ENCODE measurements at places on chromosomes 3 and 15.
A peak's percentile ranks its signal among the peaks of the same experiment; 100 is the strongest.

DNA sequence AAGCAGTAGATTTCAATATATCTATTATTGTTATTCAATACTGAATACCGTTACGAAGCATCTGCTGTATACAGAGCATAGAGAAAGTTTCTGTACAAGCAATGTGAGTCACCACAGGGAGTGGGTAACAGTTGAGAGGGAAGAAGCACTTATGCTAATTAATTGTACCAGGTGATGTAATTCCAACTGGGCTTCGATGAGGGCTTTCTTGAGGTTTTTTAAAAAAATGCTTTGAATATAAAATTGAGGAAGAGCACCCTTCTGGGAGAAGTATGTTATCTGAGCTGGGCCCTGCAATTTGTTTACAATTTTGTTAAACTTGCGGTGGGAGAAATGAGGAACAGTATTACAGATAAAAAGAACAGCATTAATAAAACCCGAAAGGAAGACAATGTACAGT is 197.9 kb downstream of the TPRG1 start:
- no peak for DNase-seq

- peak; percentile 35 for DNase-seq
Measured at GRCh38 chr3:46860017-46860809, 3.0 kb downstream of the MYL3 start.

- DNase-seq: no peak
Measured at GRCh38 chr3:171113716-171114115, 87.2 kb upstream of the SLC2A2 start.

DNA sequence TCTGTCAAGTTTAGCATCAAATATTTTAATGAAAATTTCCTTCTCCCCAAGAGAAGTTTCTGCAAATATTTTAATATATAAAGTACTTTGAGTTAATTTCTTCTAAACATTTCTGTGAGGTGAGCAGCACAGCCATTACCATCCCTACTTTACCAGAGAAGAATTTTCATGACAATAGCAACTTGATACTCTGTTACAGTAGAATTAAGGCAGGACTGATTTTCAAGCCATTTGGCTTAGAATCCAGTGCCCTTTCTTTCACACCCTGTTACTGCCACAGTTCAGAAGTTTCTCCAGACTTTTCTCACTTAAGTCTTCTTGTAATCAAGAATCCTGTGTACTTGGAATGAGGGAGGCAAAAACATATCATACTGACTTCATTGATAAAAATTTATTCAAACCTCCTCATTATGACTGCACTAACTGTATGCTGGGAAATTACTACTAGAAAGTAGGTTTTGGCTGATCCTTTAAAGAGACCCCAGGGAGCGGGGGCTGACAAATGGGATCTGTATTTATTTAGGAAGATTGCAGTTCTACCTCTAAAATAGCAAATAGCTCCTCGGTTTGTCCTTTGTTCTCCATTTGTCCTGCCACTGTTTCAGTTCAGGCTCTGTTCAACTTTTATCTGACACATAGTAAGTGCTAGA is 557.0 kb upstream of the SGO1 start:
- no peak for DNase-seq

- no peak for DNase-seq
Measured at GRCh38 chr3:143812481-143812880, 35.8 kb downstream of the SLC9A9 start.

- no peak for DNase-seq
Measured at GRCh38 chr3:24240306-24240705, 254.3 kb downstream of the THRB start.

DNA sequence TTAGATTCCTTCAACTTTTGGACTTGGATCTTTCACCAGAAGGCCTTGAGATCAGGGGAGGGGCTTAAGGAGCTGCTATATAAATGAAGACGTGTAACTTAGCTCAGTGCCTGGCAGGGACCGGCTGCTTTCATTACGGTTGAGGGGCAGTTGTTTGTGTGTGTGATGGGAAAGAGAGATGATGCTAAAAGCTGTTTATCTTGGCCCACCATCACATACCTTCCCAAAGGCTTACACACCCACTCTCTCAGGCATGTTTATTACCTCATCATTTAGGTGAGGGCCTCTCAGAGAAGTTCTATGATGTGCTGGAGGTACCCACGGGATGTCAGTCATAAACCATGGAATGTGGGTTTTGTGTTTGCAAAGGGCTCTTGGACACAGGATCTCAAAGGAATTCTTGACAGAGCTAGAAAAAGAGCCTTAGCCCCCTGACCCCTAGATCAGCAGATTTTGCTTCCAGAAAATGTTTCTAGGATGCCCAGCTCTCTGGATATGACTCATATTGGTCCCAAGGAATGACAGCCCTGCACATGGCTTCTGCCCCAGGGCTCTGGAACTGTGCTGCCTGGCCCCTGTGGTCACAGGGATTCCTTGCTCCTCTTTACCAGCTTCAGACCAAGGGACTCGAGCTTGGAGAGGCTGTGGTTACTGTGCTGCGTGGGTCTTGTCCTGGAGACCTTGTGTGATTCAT is 15.9 kb upstream of the SMAD3 start:
- DNase-seq: no peak

DNA sequence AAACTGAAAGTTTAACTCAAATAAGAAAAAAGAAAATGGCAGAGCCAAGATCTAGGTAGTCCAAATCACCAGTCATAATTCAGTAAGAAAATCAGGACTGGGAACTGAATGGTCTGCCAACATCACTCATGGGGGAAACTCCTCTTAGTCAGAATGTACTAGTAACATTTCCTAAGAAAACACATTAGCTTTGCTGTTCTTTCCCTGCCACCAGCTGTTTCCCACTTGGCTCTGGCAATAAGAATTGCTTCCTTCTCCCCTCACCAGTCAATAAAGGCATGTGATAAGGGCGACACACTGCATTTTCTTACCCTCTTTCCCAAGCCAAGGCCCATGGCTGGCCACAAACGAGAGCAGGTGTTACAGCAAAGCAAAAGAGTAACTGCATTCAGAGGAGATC is 46.1 kb downstream of the PIK3R4 start:
- no peak for DNase-seq

DNA sequence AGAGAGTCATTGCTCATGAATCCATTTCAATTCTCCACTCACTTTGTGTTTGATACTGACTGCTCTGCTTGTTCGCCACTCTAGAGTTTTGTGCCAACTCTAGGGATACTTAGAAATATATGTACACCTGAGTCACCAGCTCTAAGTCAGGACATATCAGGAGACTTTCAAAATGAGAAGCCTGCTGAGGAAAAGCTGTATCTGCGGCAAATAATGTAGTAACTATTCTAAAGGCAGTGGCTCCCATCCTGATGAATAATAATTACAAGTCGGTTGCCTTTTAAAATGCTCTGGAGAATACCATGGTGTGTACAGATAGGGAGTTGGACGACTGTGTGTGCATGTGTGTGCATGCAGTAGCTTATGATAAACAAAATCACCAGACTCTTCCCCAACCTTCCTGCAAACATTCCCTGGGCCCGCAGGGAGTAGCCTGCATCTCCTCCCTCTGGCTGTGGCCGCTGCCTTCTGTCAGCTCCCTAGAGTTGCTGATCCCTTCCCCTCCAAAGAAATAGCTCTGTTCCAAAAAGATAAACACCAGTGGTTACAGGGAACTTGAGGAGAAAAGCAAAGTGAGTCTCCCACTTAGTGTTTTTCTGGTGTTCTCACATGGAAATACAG is 346.3 kb upstream of the UMPS start:
- DNase-seq: no peak

DNA sequence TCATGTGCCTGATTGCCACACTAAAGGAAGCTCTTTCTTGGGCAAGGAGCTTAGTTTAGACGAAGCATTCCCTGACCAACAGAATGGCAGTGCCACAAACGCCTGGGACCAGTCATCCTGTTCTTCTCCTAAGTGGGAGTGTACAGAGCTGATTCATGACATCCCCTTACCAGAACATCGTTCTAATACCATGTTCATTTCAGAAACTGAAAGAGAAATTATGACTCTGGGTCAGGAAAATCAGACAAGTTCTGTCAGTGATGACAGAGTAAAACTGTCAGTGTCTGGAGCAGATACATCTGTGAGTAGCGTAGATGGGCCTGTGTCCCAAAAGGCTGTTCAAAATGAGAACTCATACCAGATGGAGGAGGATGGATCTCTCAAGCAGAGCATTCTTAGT is 18.4 kb downstream of the SENP5 start:
- DNase-seq: no peak

- no peak for DNase-seq
Measured at GRCh38 chr3:157956850-157957249, 149.4 kb downstream of the SHOX2 start.

- DNase-seq: no peak
Measured at GRCh38 chr3:63228677-63229076, 49.4 kb upstream of the SYNPR start.

All from natural killer cell (primary cell).